Activated naive CD4-positive, alpha-beta T cell treated with anti-CD3 and anti-CD28 coated beads, Interleukin-2, amount 50 U/mL, for 16 hours (primary cell): ENCODE measurements at places on chromosomes 4 and X.

GRCh38 chr4:181659876-181660275 is 583.3 kb upstream of the TENM3 start:
- DNase-seq, result no peak

- no peak for DNase-seq
Measured at GRCh38 chr4:124666496-124666895, 46.0 kb downstream of the ANKRD50 start.

- no peak for DNase-seq
Measured at GRCh38 chr4:182175788-182176519, 67.2 kb upstream of the TENM3 start.

DNA sequence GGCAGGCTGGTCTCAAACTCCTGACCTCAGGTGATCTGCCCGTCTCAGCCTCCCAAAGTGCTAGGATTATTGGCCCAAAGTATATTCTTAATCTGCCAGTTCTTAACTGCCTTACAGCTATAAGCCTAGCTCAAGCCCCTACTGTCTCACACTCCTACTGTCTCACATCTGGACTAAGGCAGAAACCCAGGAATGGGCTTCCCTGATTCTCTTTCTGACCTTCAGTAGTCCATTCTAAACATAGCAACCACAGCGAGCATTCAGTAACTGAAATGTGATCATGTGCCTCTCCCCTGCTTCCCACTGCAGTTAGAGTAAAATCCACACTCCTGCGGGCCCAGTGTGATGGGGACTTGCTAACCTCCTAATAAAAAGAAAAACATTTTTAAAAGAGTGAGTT is 58.9 kb downstream of the MTMR1 start:
- no peak for DNase-seq

GRCh38 chr4:69831646-69832325 is 28.2 kb downstream of the SULT1E1 start:
- no peak for DNase-seq

DNA sequence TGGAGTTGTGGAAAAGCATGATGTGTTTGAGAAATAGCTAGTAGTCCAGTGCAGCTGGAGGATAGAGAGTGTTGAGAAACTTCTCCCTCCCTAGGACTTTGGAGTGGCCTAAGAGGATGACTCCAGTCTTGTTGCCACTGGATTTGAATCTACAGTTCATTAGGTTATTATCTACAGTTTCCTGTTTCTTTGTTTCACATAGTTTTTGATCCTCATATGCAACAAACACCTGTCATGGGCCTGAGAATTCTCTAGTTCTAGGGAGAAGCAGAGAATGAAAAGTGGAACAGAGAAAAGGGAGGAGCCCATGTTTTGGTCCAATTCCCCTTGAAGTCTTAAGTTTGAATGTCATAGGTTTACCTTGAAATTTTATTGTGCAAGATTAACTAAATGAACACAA is 73.6 kb upstream of the TBC1D9 start:
- DNase-seq, result no peak

- no peak for DNase-seq
Measured at GRCh38 chr4:184706453-184706852, 27.4 kb downstream of the CENPU start.

- DNase-seq, result peak; percentile 65
Measured at GRCh38 chrX:154526901-154527675, 11.1 kb upstream of the FAM3A start.

- no peak for DNase-seq
Measured at GRCh38 chrX:16601885-16602284, 48.1 kb upstream of the S100G start.

DNA sequence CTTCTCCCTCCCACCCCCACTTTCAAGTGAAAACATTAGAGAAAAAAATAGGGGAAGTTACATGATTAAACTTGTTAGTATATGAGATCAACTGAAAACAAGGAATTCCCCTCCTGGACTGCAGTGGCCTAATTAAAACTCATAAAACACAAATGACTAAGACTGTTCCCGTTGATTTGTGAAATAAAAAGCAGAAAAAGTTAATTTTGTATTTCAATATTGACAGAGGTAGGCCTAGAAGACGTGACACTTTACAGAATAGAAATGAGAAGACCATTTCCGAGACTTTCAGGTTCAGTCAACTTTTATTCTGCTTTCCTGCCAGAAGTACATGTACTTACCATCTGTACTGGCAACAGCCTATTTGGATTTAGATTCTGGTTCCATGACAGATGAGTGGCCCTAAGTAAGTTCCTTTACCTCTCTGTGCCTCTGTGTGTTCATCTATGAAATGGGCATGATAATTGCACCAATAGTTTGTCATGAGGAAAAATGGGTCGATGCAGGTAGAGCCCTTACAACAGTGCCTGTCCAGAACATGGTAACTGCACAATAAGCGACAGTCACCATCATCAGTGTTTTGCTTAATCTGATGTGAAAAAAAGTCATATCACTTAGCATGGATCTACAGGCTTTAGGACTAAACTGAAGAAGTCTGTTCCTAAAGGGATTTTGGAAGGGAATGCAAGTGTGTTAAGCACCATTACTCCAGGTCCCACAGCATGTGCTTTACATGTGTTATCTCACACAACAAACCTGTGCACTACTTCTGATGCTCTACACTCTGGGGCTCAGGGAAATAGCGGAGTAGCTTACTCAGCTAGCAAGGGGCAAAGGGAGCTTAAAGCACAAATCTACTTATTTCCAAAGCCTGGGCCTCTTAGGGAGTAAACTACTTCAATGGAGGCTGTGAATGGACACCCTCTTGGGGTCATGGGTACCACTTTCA is 562.3 kb upstream of the DIPK2B start:
- no peak for DNase-seq

GRCh38 chr4:4960574-4960973 is 58.7 kb downstream of the CYTL1 start:
- no peak for DNase-seq

DNA sequence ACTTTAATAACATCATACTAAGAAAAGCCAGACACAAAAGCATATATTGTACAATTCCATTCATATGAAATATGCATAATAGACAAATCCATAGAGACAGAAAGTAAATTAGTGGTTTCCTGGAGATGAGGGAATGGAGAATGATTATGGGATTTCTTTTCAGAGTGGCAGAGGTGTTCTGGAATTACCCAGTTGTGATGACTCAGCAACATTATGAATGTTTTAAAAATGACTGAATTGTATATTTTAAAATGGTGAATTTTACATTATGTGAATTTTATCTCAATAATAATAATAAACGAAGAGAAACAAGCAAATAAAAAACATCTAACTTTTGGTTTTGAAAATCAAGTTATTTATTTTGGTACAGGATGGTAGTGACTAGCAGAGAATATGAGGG is 11.2 kb downstream of the ZXDA start:
- no peak for DNase-seq

GRCh38 chr4:148429206-148429605 is 13.0 kb downstream of the NR3C2 start:
- no peak for DNase-seq

DNA sequence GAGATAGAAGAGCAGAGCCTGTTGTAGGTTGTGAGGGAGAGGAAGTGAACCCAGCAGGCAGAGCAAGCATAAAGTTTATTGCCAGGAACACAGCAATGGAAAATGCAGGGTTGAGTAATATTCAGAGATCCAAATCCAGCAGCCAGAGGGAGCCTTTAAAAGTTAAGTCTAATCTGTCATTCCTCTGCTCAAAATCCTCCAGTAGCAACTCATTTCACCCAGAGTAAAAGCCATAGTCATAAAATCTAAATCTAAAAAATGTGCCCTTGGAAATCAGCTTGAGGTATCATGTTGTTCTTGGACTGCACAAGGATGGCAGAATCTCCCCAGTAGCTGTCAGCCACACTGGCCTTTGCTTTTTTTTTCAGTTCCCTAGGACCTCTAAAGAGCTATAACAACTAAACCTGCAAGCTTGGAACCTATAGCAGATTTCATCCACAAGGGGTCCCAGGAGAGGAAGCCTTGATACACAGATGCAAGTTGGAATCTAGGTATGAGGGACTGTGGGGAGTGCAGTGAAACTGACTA is 62.9 kb upstream of the FRAS1 start:
- no peak for DNase-seq

- no peak for DNase-seq
Measured at GRCh38 chrX:115490814-115491213, 70.2 kb upstream of the PLS3 start.

DNA sequence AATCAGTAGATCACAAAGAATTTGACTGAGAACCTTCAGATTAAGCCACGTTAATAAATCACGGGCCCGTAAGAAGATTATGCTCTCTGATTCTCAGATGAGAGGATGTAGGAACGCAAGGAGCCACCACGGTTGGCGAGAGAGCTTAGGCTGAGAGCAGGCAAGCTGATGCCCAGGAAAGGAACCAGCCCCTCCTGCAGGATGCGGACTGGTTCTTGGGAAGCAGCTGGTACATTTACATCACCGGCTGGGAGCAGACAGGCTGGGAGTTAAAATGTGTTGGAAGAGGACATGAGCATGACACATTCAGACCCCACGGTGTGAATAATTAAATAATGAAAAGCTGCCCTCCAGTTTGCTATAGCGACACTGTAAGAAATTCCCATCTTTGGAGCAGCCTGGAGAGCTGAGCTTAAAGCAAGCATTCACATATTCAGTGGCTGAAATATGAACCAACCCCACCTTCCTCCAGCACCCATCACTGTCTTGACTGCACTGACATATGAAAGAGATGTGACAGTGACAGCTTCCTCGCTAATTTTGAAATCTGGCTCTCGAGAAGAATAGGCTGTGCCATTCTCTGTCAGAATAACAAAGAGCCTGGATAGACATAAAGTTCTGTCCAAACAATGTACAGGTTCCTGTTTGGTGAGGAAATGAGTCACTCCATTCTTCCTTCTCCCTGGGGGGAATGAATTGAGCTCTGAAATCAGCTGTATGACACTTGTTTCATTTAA is 33.1 kb downstream of the LNX1 start:
- no peak for DNase-seq

- DNase-seq, result no peak
Measured at GRCh38 chrX:37348231-37348970, 763 bp upstream of the PRRG1 start.

DNA sequence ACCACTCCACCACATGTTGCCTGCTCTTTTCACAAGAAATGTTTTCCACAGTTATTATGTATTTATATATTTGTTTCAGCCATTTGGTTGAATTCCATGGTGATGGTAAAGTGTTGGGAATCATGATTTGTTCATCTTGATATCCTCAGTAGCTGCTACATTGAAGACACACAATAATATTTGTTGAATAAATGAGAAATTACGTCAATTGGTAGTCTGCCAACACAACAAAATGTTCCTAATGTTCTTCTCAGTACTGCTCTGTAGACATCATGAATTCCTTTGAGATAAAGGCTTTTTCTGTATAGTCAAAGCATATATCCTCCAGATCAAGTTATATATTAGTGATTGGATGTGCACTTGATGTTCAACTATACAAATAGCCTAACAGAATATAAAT is 29.5 kb downstream of the CXXC4 start:
- no peak for DNase-seq

DNA sequence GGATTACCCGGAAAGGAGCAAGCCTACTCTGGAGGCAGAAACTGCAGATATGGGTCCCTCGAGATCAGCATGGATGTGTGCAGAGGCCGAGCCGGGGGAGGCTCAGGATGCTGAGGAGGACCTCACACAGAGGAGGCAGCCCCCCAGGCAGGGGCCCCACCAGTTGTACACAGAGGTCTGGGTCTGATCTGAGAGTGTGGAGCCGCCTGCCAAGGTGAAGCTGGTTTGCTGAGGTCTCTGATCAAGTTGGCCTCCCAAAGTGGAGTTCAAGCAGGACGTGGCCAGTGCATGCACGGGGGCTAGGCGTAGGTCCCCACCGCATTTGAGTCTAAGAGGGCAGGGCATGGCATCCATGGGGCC is 35.0 kb downstream of the ACOX3 start:
- DNase-seq, result no peak

DNA sequence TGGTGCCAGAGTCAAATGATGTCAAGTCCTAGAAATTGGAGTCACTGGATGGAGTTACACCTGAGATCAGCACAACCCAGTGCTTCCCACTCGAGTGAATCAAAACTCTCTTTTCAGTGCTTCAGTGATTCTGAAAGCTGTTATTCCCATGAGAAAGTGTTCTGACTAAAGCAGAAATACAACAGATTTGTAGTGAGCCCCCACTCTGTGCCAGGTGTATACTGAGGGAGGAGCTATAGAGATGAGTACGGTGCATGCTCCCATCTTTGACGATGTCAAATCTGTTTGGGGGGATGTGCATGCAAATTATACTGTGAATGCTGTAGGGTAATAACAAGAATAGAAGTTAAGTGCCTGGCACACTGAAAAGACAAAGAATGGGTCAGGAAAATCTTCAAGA is 330.2 kb downstream of the HS3ST1 start:
- no peak for DNase-seq

GRCh38 chrX:41441934-41442823 is 5.0 kb upstream of the NYX start:
- peak; percentile 79 for DNase-seq

DNA sequence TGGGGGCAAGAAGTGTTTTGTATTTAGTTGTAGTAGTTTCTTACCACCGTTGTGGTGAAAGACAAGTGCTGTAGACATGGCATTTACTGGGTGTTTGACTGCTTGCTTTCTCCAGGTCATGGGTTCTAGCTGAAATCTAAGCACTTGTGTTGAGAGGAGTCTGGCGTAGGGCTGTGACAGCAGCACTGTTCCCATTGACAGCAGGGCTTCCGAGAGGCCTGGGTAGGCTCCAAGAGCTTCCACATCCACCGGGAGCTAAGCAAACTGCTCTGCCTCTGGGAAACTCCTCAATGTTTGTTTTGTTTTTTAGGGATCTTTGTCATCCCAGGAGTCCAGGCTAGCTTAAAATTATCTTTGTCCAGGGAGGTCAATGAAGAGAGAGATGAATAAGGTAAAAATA is 44.3 kb downstream of the BMPR1B start:
- DNase-seq, result no peak

GRCh38 chr4:133741766-133742165 is 459.8 kb downstream of the PABPC4L start:
- DNase-seq, result no peak

- no peak for DNase-seq
Measured at GRCh38 chr4:113878668-113879067, 100.8 kb downstream of the ARSJ start.

- no peak for DNase-seq
Measured at GRCh38 chrX:44585866-44586265, 43.2 kb upstream of the FUNDC1 start.

DNA sequence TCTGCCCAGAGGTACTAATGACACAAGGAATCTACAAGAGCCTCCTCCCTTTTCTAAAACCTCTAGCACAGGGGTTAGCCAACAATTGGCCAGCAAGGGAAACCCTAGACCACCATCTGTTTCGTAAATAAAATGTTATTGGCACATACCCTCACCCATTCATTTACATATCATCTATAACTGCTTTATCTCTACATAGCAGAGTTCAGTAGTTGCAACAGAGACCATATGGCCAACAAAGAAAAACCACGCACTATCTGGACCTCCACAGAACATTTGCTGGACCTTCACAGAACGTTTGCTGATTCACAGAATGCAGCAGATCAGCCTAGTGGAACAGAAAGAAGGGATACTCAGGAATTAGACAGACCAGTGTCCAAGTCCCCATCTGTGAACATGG is 9.4 kb downstream of the SLC2A9 start:
- DNase-seq, result no peak
